ENCODE measurements at places on chromosomes 13 and 19. TPM values are rescaled to one million over a fixed set of nuclear protein-coding genes. Genes with fewer than 3 reads are reported as not detected.

- DNase-seq = no peak
These were observed 193.7 kb downstream of the RFC3 start for GRCh38 chr13:34011552-34012085.

GRCh38 chr13:105220063-105220462 is 1315.4 kb downstream of the EFNB2 start:
- no peak for DNase-seq

GRCh38 chr19:56314018-56314380 is 640 bp downstream of the ZSCAN5A start:
- DNase-seq = no peak

ANGPTL8 gene
- total RNA-seq = not detected

GRCh38 chr13:99845161-99845874 is 126.2 kb downstream of the ZIC5 start:
- no peak for DNase-seq
